ENCODE measurements at places on chromosomes 6 and 20.

GRCh38 chr6:137697267-137697938, 169.7 kb upstream of the TNFAIP3 start:
- no peak for DNase-seq

- no peak for DNase-seq
These were observed 7.1 kb downstream of the RAMACL start for GRCh38 chr6:166579237-166579850.

GRCh38 chr6:90160013-90160412, 136.6 kb downstream of the BACH2 start:
- DNase-seq, result no peak

DNA sequence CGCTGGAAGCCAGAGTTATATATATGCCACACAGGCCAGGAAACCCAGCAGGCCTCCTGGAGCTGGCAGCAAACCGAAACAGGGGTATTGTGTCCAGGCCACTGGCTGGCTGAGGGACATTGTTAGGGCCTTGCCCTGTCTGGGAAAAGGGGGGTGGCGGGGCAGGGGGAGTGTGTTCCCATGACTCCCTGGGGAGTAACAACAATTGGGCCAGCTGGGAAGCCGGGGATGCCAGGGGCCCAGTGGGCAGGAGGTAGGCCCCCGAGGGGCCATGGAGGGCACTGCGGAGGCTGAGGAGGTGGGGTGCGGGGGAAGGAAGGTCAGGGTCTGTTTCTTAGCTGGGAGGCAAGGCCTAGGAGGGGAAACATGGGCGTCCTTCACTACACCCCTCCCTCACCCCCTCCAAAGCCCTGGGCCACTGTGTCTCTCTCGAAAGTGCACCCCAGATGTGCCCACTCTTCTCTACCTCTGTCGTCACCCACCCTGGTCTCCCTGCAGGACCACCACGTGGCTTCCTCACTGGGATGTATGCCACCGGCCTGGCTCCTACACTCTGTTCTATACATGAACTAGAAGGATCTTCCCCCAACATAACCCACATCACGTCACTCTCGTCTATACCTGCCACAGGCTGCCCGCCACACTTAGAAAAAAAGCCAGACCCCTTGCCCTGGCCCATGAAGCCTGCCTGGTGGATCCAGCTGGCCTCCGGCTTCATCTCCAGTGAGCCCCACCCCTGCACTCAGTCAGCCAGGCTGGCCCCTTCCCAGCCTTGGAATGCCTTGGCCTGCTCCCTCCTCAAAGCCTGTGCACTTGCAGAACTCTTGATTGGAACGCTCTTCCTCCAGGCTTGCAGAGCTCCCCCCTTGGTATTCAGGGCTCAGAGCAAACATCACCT, 7.8 kb upstream of the E2F1 start:
- no peak for DNase-seq

DNA sequence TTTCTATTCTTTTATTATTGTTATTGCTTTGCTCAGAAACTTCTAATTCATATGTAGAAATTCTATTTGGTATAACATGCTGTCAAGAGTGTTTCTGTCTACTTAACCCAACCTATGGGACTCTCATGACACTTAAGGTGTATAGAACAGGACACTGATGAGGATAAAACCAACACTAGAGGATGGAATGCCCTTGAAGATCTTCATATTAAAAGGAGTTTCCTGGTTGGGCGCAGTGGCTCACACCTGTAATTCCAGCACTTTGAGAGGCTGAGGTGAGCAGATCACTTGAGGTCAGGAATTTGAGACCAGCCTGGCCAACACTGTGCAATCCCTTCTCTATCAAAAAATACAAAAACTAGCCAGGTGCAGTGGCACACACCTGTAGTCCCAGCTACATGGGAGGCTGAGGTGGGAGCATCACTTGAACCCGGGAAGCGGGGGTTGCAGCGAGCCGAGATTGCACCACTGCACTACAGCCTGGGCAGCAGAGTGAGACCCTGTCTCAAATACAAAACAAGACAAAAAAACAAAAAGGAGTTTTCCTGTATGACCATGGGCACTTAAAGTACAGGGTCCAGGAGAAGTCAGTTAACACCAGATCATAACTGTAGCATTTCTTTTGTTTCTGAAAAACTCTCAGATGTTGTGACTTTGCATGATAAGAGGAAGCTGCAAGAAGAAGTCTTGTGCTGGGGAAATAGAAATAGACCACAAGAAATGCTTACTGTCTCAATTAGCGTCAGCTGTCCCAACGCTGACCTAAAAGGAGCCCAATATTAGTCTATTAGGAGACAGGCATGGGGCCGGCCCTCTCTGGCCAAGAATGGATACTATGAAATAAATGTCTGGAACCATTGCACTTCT, 38.9 kb upstream of the CD2AP start:
- no peak for DNase-seq

DNA sequence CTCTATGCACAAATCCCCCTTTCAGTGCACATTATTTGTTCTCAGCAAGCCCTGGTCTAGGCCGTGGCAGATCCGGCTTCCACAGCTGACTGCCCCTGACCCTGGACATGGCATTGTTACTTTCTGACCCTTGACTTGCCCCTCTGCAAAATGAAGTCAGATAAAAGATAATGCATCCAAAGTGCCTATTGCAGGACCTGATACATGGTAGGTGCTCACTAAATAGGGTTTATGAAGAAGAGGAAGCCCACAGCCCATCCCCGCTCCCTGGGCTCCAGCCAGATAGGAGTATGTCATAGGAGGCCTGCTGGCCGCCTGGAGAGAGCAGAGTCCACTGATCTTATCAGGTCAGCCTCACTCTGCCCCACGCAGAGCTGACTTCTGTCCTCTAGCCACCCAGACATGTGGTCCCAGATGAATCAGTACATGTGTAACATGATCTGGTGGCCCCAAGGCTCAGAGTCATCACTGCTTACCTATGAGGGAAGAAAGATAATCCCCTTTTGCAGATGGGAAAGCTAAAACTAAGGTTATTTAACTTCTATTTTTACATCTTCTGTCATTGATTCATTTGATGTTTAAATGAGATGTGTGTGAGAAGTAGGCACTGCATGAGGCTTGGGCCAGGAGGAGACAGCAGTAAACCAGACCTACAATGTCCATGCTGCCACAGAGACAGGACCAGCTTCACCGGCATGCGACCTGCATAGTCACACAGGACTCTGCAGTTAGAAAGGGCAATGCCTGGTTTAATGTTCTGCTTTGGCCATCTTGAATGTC, 20.4 kb downstream of the MAFB start:
- no peak for DNase-seq

DNA sequence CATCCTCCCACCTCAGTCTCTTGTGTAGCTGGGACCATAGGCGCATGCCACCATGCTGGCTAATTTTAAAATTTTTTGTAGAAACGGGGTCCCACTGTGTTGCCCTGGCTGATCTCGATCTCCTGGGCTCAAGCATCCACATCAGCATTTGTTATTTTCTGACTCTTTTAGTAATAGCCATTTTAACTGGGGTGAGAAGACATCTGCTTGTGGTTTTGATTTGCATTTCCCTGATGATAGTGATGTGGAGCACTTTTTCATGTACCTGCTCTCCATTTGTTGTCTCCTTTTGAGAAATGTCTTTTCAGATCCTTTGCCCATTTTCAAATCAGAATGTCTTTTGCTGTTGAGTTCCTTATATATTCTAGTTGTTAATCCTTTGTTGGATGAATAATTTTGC, 22.2 kb upstream of the TULP4 start:
- DNase-seq, result peak; percentile 40

DNA sequence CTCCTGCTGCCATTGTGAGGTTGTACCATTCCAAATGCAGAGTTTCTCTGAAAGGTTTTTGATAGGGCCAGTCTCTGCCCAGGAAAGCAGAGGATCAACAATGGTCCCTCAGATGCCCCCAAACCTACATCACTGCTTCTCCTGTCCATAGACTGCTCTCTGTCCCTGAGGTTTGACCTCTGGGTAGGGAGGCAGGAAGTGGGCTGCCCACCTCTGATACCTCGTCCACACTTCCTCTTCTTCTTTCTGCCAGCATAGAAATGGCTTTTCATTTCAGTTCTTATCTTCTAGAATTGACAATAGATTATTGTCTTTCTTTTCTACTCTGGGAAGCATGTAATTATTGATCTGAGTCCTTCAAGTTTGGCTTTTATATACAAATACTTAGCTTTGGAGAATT, 170.6 kb downstream of the TRMT11 start:
- no peak for DNase-seq

GRCh38 chr6:56169366-56169765, 78.0 kb downstream of the COL21A1 start:
- DNase-seq, result no peak

DNA sequence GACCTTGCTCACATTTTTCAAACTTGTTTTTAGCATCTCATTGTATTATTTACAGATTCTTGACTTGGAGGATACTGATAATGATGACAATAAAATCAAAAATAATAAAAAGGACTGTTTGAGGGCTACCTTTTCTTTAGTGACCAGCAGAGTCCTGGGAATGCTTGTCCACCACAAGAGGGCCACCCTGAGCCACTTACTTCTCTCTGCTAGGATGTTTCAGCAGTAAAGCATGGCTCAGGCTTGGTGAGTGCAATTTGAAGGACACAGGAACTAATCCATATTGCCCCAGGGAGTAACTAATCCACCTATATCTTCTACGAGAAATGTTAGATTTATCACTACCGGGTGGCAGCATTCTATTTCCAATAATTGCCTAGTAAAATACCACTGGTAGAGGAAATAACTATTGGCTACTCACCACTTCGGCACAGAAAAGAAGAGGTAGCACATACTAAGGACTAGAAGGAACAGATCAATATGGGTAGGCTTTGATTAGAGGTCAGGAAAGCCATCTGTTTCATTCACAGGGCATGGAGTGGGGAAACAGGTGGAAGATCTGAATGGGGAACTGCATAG, 5.8 kb upstream of the KIAA0408 start:
- peak; percentile 56 for DNase-seq

DNA sequence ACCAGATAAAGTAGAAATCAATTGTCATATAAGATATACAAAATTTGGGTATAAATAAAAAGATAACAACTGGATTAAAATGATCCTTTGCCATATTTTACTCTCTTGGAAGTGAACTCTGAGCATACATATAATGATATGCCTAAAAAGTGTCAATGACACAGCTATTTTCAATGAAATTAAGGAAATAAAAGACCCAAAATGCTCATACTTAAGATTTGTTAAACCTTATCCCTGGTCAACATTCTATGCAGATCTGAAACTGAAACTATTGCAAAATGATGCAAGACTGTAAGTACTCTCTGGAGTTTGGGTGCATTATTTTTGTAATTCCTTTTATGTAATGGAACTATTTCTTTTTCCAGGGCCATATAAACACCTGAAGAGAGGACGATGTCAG, 119.0 kb upstream of the SGK1 start:
- DNase-seq, result peak; percentile 14

- DNase-seq, result no peak
These were observed 85.2 kb downstream of the FKBP5 start for GRCh38 chr6:35603326-35604202.

DNA sequence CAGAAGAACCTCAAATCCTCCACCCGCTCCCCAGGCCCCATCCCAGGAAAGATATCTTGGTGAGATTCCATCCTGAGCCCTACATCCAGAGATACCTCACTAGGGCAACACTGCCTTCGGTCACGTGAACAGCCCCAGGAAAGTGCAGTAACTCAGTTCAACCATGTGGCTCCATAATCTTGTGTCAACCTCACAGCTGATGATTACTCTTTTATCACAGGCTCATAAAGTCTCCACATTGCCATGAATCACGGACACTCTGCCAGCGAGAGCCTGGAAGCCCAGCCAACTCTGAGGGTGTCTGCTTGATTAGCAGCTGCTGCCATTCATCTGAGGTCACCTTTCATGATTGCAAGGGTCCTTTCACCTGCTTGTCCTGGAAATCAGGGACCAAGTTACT, 175.8 kb upstream of the LRFN2 start:
- no peak for DNase-seq

- DNase-seq, result no peak
These were observed 267.8 kb upstream of the MANEA start for GRCh38 chr6:95309545-95309944.

- DNase-seq, result no peak
These were observed 51.6 kb downstream of the RFX6 start for GRCh38 chr6:116928677-116929076.

- DNase-seq, result no peak
These were observed 81.0 kb downstream of the HIVEP2 start for GRCh38 chr6:142863981-142864380.

DNA sequence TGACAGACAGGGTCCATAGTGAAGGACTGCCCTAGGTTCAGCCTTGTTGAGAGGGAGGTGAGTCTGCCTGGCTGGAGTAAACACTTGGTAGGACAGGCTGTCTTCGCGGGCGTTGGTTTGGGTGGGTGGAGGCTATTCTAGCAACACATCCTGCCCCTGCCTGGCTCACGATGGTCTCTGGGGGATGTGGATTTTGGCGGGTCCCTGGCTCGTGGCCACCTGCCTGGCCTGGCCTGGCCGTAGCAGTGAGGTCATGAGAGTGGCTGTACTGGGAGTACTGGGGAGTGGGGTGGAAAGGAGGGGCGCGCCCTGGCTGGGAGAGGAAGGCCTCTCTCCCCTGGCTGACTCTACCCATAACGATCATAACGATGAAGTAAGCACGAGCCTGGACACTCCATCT, 30.2 kb upstream of the MRPS18A start:
- no peak for DNase-seq

GRCh38 chr6:13300643-13301590, 27.4 kb downstream of the TBC1D7 start:
- no peak for DNase-seq

GRCh38 chr6:28969129-28969528, 36.0 kb downstream of the ZNF311 start:
- DNase-seq, result no peak

DNA sequence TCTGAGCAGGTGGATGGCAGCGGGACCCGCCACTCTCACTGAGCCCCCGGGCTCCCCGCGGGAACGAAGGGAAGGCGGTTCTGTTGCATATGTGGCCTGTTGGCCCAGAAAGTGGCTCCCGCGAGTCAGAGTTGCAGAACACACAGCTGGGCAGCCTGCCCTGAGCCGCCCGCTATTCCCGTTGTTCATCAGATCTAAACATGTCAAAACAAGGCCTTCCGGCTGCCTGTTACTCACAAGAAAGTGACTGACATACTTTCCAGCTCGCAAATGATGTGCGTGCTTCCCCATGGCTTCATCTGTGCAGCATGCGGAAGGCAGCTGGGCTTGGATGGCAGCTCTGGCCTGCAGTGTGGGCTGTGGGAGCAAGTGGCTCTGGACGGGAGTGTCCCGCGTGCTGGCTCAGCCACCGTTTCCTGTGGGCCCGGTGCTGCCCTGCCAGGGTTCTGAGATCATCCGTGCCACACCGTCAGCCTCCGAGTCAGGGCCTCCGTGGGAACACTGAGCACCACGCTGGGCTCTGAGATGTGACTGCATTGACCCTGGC, 227.3 kb downstream of the ERMARD start:
- no peak for DNase-seq
